ENCODE measurements at places on chromosomes 2 and 18.

DNA sequence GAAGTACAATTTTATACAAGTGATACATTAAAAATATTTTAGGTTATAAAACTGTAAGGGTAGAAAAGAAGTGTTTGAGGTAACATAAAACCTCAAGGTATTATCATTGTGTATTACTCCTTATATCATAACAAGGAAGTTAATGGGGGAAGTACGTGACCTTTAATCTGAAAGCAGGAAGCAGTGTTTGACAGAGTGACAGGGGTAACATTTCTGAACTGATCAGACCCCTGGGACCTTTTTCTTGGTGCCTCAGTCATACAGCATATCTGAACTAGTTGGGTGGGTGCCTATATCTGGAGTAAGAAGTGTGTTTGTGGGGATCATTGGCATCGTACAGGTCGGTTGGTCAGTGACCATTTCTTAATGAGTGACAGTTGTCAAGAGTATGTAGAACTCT, 43.0 kb downstream of the MALT1 start:
- DNase-seq, result no peak

DNA sequence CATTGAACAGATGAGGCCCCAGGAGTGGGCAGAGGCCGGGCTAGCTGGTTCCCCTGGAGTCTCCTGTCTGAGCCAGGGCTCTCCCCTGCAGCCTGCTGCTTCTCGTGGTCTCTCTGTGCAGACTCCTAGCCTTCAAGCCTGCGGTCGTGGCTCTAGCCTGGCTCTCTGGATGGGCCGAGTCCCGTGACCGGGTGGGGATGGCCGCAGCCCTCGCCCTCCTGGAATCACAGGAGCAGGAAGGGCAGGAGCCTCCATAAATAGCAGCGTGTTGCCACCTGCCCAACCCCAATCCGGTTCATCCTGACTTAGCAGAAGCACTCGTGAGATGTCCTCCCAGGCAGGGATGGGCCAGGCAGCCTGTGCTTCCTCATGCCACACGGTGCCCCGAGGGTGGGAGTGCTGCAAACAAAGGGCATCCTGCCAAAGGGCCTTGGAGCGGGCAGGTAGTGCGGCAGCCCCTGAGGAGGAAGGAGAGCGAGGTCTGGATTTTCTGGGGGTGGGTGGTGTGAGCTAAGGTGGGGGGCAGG, 43.9 kb downstream of the FOSL2 start:
- DNase-seq, result no peak

DNA sequence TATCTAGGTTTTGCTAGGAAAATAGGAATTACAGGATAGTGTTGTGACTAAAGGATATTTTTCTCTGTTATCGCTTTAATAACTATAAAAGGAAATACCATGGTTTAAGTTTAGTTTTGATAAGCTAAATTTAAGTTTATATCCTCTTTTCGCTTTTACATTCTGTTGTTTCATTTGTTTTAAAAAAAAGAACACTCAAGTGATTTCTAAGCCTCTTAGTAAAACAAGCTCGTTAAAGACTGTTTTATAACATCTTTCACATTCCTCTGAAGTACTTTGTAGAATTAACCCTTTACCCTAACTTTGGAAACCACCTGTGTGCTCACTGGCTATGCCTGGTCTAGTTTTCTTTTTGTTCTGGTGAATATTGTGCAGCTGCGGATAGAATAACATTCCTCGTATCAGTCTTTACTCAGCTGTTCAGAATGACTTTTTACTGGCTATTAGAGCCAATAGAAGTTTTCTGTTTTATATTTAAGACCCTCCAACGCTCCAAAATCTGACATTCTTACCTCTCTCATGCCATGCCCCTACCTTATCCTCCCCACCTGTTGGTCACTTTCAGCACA, 183.1 kb downstream of the PTPRM start:
- no peak for DNase-seq

DNA sequence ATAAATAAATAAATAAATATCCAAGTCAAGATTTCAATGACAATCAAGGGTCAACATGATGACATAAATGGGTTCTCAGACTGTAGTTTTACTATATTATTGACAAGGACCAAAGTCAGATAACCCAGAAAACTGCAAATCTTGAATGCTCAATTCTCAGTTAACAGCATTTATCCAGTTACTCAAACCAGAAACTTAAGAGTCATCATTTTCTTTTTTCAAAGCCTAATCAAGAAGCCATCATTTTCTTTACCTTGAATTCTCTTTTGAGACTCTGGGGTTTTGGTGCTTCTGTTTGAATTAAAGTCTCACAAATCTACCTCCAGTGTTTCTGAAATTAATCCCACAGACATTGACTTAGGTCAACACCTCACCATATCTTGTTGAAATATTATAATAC, 14.1 kb downstream of the TRMT61B start:
- DNase-seq, result no peak

GRCh38 chr2:219404954-219405353, 13.2 kb upstream of the DES start:
- DNase-seq, result no peak

DNA sequence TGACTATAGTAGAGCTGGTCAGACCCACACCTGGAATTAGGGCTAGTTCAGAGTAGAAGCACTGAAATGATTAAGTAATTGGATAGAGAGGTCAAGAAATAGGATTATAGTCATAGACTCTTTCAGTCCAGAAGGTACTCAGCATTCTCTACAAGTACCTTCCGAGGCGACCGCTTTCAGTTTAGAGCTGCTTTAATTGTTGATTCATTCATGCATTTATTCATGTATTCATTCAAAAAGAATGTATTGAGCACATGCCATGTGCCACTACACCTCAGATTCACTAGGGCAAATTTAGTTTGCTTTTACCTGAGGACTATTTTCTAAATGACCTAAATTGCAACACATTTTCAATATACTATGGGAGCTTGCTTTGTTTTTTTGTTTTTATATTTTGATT, 48.7 kb downstream of the CRIM1 start:
- peak; percentile 63 for DNase-seq

DNA sequence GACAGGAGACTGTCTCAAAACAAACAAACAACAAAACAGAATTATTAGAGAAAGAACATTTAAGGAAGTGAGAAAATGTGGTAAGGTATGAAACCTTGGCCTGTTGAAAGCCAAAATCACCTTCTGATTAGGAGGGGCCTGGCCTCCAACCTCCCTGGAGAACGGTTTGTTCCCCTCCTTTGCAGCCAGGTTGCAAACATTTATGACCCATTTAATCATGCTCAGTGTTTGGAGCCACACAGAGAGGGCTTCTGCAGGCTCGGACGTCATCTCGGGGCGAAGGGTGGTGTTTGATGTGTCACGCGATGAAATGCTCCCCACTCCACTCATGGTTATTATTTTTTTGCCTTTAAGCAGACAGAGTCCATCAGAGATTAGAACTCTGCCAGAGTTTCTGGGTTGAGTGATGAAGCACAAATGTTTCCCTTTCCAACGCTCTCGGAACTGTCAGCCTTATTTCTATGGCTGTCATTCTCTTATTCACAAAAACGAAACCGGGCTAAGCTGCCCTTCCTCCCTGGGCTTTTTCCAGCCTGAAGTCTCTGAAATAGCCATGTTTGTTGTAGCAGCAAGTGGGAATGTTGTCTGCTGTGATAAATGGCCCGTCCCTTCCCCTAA, 33.6 kb upstream of the ROCK2 start:
- no peak for DNase-seq

DNA sequence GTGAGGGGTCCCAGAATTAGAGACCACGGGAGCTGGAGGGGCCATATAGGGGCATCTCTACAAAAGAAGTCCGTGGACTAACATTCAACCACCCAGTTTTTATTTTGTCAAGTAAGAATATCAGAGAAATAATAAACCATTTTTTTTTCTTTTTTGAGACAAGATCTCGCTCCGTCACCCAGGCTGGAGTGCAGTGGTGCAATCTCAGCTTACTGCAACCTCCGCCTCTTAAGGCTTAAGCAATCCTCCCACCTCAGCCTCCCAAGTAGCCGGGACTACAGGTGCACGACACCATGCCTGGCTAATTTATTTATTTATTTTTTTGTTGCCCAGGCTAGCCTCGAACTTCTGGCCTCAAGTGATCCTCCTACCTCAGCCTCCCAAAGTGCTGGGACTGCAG, 82.7 kb downstream of the ZFP36L2 start:
- DNase-seq, result no peak

- DNase-seq, result peak; percentile 85
Measured at GRCh38 chr2:9753276-9753600, 90.0 kb upstream of the TAF1B start.

- no peak for DNase-seq
Measured at GRCh38 chr18:11260961-11261461, 111.6 kb upstream of the PIEZO2 start.

GRCh38 chr18:3448838-3449511, 997 bp upstream of the TGIF1 start:
- peak; percentile 86 for DNase-seq

GRCh38 chr2:56587456-56587855, 403.7 kb downstream of the CCDC85A start:
- DNase-seq, result peak; percentile 2

- no peak for DNase-seq
Measured at GRCh38 chr2:145034511-145034910, 514.6 kb upstream of the ZEB2 start.

Data from NCI-H226 (cell line).